ENCODE measurements at places on chromosomes 6 and 20.

DNA sequence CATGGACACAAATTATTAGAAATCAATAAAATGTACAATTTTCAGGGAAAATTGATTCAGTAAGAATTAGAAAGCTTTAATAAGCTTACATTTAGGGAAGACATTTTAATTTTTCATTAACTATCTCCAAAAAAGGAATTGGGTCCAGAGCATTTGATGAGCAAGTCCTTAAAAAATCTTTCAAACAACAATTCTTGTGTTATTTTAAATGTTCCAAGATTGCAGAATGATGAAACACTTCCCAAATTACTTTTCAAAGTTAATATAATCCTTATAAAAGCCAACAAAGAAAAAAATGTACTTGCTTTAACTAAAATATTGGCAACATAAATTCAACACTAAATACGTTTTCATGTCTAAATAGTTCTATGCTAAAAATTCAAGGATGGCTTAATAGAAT is 102.0 kb downstream of the ADAT2 start:
- DNase-seq, result no peak

- no peak for DNase-seq
Measured at GRCh38 chr6:19811397-19812079, 25.6 kb upstream of the ID4 start.

DNA sequence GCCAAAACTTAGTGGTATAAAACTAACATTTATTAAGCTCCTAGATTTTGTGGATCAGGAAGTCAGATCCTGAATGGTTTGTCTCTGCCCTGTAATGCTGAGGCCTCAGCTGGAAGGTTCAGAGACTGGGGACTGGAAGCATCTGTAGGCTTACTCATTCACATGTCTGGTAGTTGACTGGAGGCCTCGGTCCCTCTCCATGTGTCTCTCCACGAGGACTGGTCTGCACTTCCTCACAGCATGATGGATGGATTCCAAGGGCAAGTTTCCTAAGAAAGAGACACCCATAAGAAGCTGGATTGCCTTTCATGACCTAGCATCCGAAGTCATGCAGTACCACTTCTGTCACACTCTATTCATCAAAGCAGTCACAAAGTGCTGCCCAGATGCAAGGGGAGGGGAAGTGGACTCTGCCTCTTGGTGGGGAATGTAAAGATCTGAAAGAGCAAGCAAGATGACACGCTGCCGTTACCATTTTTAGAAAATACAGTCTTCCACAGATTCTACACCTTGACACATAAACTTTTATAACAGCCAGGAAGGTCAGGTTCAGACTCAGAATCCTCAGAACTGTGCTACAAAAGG is 17.2 kb upstream of the MDGA1 start:
- DNase-seq, result no peak

GRCh38 chr6:15247500-15248450 is 1.9 kb downstream of the JARID2 start:
- no peak for DNase-seq

DNA sequence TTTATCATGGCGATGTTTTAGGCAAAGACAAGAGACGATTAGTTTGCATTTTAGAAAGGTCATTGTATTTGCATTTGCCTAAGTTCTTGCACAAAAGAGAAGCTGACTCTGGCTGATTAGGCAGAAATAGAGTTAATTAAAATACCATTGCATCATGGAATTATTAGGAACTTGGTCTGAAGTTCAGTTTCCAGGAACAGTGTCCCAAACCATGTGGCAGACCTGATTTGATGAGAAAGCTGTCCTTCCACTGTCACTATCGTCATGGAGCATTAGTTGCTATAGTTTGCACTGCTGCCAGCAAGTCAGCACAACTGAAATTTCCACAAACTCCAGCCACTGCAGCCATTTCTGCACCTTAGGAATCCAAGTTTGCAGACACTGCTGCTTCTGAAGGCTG is 24.3 kb upstream of the MCUR1 start:
- DNase-seq, result no peak

- no peak for DNase-seq
Measured at GRCh38 chr6:131132360-131132759, 2.9 kb upstream of the AKAP7 start.

DNA sequence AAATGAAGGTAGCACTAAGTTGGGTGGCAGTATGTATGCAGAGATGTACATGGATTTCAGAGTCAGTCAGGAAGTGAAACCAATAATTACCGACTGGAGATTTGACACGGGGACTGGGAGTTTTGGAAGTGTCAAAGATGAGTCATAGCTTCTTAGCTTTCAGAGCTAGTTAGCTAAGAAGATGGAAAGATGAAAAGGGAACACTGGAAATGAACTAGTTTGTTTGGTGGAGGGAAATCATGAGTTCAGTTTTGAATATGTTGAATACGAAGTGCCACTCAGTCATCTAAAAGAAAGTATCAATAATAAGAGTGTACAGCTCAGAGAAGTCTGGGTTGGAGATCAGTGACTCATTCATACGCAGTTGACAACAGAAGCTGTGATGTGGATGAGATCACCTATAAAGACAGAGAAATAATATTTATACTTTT is 7.5 kb downstream of the ESF1 start:
- no peak for DNase-seq

GRCh38 chr20:40753472-40753871 is 64.4 kb upstream of the MAFB start:
- DNase-seq, result no peak

DNA sequence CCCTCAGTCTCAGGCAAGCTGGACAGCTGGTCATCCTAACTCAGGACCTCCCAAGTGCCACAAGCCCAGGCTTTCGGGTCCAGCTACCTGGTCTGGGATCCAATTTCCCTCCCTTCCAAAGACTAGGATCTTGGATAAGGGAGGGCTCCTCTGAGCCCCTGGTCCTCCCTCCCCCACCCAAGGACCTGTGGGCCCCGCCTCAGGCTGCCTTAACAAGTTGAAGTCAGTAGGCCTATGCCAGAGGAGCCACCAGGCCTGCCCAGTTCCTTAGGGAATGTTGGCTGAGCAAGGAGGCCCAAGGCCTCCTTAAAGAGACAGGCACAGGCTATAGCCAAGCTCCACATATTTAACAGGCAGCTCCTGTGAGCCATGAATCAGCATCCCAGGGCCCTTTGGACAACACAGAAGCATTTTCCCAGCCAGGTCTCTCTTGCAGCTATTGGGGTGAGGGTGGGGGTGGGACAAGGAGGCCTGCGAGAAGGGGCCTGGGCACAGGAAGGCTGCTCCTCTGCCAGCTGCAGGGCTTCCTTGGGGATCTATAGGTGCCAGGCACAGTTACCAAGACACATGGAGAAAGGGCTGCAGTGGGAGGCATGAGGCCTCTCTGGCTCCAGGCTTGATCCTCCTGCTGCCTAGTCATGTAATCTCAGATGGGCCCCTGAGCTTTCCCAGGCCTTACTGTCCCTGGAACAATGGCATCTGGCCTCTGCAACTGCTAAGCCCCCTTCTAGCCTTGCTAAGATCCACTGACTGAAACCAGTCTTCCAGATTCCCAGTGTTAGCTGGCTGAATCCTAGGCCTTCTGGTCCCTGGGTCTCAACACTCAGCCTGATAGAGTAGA is 27.4 kb upstream of the NOL4L start:
- DNase-seq, result no peak

DNA sequence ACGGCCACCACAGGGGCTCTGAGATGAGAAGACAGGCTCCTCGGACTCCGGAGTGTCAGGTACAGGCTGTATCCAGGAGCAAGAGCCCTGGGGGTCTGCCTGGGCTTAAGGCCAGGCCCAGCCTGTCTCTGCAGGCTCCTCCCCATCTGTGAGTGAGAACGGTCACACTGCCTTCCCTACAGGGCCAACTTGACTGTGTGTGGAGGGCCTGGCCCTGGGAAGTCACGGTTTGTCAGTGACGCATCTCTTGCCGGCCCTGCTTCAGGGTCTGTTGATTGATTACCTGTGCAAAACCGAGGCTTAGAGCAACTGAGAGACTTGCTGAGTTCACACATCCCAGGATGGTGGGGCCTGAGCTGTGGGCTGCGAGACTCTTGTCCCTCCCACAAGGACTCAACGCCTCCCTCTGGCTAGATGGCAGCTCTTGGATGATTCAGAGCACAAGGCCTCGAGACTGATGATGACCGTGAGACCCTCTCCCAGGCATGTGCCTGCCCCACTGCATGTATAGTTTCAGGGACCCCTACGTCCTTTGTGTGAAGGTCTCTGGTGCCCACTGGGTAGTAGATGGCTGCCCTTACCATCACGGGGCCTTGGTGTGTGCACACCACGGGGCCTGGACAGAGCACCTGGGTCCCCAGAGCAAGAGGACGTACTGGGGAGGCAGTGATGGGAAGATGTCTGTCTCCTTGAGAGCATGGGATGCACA is 5.9 kb downstream of the RBM38 start:
- DNase-seq, result no peak

DNA sequence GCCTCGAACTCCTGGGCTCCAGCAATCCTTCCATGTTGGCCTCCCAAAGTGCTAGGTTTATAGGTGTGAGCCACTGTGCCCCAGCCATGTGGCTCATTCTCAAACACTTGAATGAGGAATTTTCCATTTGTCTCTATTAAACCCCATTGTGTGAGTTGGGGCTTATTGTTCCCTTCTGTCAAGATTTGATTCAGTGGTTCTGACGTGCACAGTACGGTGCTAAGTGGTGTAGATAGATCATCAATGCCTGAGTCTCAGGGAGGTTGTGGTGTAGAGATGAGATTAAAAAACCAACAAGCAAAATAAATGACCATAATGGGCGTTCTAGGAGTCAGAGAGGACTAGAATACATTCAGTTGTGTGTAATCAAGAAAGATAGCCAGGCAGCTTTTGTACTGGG is 335.6 kb downstream of the PRL start:
- DNase-seq, result no peak

DNA sequence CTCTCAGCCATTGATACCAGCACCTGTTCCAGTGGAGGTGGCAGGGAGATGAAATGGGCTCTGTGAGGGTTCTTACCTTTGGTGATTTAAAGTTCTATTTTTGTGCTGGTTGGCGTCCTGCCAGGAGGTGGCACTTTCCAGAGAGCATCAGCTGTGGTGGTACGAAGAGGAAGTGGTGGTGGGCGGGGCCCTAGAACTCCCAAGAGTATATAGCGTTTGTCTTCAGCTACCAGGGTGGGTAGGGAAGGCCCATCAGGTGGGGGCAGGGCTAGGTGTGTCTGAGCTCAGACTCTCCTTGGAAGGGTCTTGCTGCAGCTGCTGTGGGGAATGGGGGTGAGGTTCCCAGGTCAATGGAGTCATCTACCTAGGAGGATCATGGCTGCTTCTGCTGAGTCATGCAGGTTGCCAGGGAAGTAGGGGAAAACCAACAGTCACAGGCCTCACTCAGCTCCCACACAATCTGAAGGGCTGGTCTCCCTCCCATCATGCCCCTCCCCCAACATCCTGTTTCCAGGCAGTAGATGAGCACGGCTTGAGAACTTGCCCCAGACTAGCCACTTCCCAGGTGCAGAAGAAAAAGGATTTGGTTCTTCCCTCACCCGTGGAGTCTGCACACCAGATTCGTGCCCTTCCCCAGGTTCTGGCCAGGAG is 46.6 kb downstream of the MOXD1 start:
- DNase-seq, result no peak

DNA sequence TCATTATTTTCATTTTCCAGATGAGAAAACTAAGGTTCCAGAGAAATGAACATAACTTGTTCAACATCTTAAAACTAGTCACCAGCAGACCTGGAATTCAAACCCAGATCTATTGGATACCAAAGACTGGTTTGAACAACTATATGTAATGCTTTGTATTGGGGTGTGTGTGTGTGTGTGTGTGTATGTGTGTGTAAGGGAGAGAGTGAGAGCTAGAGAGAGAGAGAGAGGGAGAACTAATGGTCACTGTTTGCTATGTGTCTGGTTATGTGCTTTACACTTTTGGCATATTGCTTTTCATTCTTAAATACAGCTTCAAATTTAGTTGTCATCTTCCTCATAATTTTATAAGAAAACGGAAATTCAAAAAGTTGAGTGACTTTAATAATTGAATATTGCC is 134.7 kb upstream of the ZNF217 start:
- DNase-seq, result no peak

DNA sequence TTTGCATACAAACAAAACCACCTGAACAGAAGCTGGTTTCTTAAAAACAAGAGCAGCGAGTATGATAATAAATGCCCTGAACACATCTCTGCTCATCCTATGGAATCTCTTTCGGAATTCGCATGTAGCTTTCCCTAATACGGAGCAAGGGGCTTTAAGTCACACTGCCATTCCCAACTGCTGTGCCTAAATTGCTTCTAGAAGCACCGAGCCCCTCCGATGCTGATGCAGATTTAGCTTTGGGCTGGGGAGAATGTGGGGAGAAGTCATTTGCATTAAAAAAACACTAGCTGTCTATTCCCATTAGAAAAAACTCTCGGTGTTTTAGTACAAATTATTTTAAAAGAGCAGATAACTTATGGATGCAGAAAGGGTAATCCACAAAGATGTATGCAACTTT is 76.9 kb downstream of the CD83 start:
- DNase-seq, result no peak

DNA sequence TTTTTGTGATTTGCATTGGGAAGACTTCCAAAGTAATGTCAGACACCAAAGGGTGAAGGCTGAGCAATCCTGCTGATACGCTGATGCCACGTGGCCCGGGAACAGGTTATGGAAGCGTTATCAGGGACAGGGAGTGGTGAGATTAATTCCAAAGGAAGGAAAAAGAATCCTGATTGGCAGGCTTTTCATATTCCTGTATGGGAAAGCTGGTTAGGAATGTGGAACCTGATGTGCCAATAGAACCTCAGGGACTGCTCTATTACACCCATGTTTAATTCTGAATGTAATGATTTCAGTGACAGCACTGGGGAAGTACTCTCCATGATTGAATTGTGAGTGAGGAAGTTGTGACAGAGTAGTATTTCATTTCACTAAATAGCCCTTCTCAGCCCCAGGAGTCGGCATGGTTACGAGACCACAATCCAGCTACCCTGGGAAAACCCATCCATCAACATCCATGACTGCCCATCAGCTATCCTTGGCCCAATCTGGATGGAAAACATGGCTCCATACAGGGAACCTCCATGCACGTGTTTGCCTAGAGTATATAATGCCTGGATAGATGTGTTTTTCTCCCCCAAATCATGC is 49.4 kb downstream of the F13A1 start:
- DNase-seq, result no peak

- DNase-seq, result no peak
Measured at GRCh38 chr20:58515233-58516212, at the start of gene APCDD1L. APCDD1L (minus strand) TSS chr20:58515399; CDS start chr20:58514707, 692 bp downstream.

DNA sequence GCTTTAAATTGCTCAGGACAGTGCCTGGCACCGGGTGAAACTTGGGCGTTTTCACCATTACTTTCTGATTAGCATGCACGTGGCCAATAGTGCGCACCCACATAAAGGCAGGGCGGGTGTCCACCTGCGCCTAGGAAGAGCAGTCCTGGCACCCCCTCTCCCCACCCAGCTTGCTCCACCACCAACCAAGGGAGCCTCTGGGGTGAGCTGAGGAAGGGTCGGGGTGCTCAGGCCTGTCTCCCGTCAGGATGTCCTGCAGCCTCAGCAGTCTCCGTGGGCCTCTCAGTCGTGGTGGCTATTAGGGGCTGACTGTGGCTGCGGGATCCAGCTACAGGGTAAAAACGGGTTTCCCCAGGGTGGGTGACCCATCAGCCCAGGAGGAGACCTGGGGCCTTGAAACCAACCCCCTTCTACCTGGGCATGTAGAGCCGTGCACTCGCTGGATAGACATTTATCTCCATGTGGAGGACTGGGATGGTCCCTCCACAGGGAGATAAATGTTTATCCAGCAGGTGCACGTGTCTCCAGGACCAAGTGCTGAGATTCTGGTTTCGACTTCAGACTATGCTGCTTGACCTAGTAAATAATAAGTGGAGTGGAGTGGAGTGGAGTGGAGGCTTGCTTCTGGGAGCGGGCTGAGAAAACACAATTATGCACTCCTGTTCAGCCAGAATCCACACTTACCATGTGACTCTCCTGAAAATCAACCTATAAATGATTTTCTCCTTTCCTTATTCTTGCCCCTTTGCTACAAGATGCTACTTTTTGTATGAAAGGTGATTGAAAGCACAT is 91.1 kb downstream of the ZDHHC14 start:
- no peak for DNase-seq

Measured in NCI-H446 treated with DMSO at 0.1 percent for 48 hours (cell line).